ENCODE measurements at places on chromosomes 12 and 14. TPM values are rescaled to one million over a fixed set of nuclear protein-coding genes. Genes with fewer than 3 reads are reported as not detected.

Gene BCL2L14
- total RNA-seq: not detected

Gene PIP4P1
- total RNA-seq: 37.0 TPM

Gene CCDC59
- 54.0 TPM for total RNA-seq

Gene FAM181A
- total RNA-seq: not detected

Gene TMEM30B
- 0.21 TPM for total RNA-seq

Gene PRKAB1
- total RNA-seq: 35.9 TPM

Gene LBHD2
- 0.18 TPM for total RNA-seq

Gene CDCA4
- total RNA-seq: 53.0 TPM

Gene TOMM20L
- not detected for total RNA-seq

Gene MYH6
- not detected for total RNA-seq

Gene HEBP1
- total RNA-seq: 58.2 TPM

Gene PPP1R13B
- 4.5 TPM for total RNA-seq

Gene CD69
- not detected for total RNA-seq

Gene ADAM21
- total RNA-seq: not detected

Gene FOXM1
- 100 TPM for total RNA-seq

Gene KTN1
- 126 TPM for total RNA-seq

Gene PLEKHA5
- total RNA-seq: 7.5 TPM

Gene ZFP36L1
- 188 TPM for total RNA-seq

Gene HSPB8
- total RNA-seq: 15.1 TPM

Gene SLC38A1
- 81.3 TPM for total RNA-seq

Gene RIMKLB
- total RNA-seq: 17.5 TPM

Gene DIO2
- total RNA-seq: 15.2 TPM

Gene PPM1H
- 8.2 TPM for total RNA-seq

Gene CLEC9A
- total RNA-seq: not detected

Gene TNS2
- total RNA-seq: 11.7 TPM

Gene C14orf39
- total RNA-seq: not detected

Gene ACVRL1
- total RNA-seq: 0.30 TPM

Gene PAPLN
- 10.8 TPM for total RNA-seq

Gene ADIPOR2
- 60.1 TPM for total RNA-seq

Gene PMEL
- 0.68 TPM for total RNA-seq

Gene C12orf54
- not detected for total RNA-seq

Gene ERH
- 338 TPM for total RNA-seq

Gene FAM90A1
- 0.14 TPM for total RNA-seq

Gene KCNC2
- not detected for total RNA-seq

All from A549 treated with DMSO at 1 μM for 4 hours (cell line).